Kidney (tissue), 22 donors: ENCODE measurements at places on chromosomes 12 and 14. TPM values are rescaled to one million over a fixed set of nuclear protein-coding genes. Genes with fewer than 3 reads are reported as not detected.
A peak's percentile ranks its signal among the peaks of the same experiment; 100 is the strongest.

Gene GPR132
- 4.2 TPM for total RNA-seq

Gene CCDC38
- total RNA-seq: 0.31 TPM

Gene OR6C2
- total RNA-seq: not detected

Gene GPRC5D
- 0.25 TPM for total RNA-seq

Gene AMIGO2
- 8.7 TPM for total RNA-seq

Gene PCK2
- 36.1 TPM for total RNA-seq

- H3K4me1 ChIP-seq: no peaks in the 10 kb centered on the region
- H3K36me3 ChIP-seq: no peaks in the 10 kb centered on the region
- no peak overlapping the region for H3K4me3 ChIP-seq
- no peak for DNase-seq
Observed at GRCh38 chr12:91194500-91194899, 11.9 kb upstream of the DCN start.

DNA sequence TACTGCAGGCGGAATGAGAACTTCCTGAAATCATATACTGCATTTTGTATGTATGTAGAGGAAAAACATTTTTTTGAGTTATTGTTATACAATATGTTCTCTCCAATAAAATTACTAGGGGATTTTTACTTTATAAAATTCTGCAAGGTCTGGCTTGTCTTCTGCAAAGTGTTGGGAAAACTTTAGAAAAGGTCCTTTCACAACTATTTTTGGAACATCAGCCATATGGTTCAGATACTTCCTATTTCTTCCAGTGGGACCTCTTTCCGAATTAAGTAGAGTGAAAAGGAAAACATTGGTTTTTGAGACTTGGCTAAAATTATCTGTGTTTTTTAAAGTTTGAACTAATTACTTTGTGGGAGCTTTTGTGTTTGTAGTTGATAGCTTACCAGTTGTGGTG is 52.7 kb downstream of the DAAM1 start:
- DNase-seq: no peak
- H3K4me1 ChIP-seq: peaks cover 4% of the 10 kb centered on the region
- no peak overlapping the region for H3K27ac ChIP-seq
- no peak overlapping the region for H3K4me3 ChIP-seq

DNA sequence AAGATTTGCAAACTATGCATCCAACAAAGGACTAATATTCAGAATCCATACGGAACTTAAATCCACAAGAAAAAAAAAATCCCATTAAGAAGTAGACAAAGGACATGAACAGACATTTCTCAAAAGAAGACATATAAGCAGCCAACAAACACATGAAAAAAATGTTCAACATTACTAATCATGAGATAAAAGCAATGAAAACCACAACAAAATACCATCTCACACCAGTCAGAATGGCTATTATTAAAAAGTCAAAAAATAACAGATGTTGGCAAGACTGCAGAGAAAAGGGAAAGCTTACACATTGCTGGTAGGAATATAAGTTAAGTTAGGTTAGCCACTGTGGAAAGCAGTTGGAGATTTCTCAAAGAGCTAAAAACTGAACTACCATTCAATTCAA is 16.2 kb downstream of the CDK17 start:
- H3K36me3 ChIP-seq: no peaks in the 10 kb centered on the region
- H3K27me3 ChIP-seq: no peaks in the 10 kb centered on the region
- no peak overlapping the region for H3K27ac ChIP-seq
- no peak for DNase-seq
- H3K4me3 ChIP-seq: no peak overlapping the region

DNA sequence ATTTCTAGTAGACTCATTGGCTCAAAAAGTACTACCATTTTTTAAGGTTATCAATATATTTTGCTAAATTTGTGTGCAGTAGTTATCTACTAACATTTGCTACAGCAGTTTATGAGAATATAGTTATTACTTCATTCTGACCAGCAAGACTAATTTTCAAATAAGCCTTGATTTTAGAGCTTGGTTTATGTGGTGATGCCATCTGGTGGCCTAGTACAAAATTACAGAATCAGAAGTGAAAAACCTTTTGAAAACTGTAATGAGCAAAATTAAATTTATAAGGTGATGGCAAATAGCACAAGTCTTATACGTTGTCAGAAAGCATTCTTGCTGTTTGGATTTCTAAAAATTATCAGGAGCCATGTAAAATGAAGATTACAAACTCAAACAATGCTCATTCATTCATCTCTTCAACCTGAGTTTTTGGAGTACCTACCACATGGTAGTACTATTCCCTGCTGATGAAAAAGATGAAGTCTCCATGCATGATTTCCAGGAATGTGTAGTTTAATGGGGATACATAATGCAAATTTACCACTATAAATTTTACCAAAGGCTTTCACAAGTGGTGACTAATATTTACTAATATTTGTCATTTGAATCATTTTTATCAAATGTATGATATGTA is 51.0 kb downstream of the MAGOHB start:
- no peaks in the 10 kb centered on the region for H3K36me3 ChIP-seq
- H3K27ac ChIP-seq: no peak overlapping the region
- H3K4me1 ChIP-seq: no peaks in the 10 kb centered on the region
- no peak for DNase-seq
- H3K4me3 ChIP-seq: no peak overlapping the region

- no peak overlapping the region for H3K4me3 ChIP-seq
- no peaks in the 10 kb centered on the region for H3K27me3 ChIP-seq
- DNase-seq: no peak
Observed at GRCh38 chr12:50517421-50518048, 12.8 kb downstream of the DIP2B start.

- H3K27me3 ChIP-seq: no peaks in the 10 kb centered on the region
- no peaks in the 10 kb centered on the region for H3K36me3 ChIP-seq
- no peak for DNase-seq
- H3K27ac ChIP-seq: no peak overlapping the region
- no peak overlapping the region for H3K4me3 ChIP-seq
Observed at GRCh38 chr12:3753544-3754284, 805 bp upstream of the CRACR2A start.

DNA sequence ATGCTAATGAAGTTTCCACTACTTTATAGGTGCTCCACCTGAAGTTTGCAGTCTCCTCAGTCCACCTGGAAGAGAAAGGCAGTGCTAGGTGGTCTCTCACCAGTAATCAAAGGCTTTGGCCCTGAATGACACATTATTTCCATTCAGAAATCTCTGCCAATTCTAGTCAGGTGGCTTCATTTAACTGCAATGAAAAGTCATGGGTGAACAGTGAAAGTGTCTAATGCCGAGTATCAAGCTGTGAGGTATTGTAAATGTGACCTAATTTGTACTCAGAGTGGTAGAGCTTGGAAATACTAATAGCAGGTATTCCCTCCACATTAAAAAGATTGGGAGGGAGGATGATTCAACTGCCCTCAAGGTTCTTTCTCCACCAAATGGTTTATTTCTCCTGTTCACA is 220.9 kb upstream of the LRFN5 start:
- H3K36me3 ChIP-seq: no peaks in the 10 kb centered on the region
- no peak overlapping the region for H3K4me3 ChIP-seq
- H3K4me1 ChIP-seq: no peaks in the 10 kb centered on the region

DNA sequence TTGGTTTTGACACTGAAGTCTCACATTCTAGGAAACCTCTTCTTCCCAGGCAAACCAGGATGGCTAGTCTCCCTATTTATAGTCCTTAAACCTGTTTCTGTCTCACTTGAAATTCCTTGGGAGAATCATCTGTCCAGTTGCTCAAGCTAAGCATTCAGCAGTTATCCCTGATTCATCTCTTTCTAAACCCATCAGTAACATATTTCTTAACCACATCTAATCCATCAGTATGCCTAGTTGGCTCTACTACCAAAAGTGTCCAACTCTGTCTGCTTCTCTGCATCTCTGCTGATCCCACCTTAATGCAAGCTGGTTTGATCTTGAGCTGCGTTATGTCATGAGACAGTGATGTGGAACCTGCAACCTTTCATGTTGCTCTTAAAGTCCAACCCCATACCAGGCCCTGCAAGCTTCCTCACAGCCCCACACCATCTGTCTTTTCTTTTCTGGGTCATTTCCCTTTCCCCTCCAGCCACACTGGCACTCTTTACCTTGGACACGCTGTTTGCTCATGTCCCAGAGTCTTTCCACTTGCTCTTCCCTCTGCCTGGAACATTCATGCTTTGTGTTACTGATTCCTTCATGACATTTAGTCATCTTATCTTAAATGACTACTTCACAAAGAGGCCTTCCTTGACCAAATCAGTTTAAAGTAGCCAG is 380.8 kb upstream of the RGS6 start:
- no peaks in the 10 kb centered on the region for H3K36me3 ChIP-seq
- no peak overlapping the region for H3K4me3 ChIP-seq
- DNase-seq: no peak
- H3K27me3 ChIP-seq: no peaks in the 10 kb centered on the region

- peak; percentile 87 for DNase-seq
- H3K27ac ChIP-seq: peak overlapping the region; percentile 81
- H3K4me3 ChIP-seq: no peak overlapping the region
- peaks cover 13% of the 10 kb centered on the region for H3K4me1 ChIP-seq
Observed at GRCh38 chr14:75310295-75311111, 31.9 kb downstream of the FOS start.

DNA sequence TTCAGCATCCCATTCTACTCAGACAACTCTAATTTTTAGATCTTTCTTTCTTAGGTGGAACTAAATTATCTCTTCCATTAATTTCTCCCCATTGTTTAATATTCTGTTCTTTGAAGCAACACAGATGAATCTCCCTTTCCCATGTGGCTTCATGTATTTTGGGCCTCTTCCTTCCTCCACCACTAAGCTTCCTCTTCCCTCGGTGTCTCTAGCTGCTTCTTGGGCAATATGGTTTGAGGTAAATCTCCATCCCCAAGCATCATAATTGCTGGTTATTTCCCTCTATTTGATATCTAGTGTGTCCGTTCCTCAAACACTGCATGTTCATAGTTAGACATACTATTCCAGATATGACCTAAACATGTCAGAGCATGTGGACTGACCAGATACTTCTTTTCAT is 119.2 kb downstream of the PELI2 start:
- no peaks in the 10 kb centered on the region for H3K27me3 ChIP-seq
- no peak overlapping the region for H3K4me3 ChIP-seq

DNA sequence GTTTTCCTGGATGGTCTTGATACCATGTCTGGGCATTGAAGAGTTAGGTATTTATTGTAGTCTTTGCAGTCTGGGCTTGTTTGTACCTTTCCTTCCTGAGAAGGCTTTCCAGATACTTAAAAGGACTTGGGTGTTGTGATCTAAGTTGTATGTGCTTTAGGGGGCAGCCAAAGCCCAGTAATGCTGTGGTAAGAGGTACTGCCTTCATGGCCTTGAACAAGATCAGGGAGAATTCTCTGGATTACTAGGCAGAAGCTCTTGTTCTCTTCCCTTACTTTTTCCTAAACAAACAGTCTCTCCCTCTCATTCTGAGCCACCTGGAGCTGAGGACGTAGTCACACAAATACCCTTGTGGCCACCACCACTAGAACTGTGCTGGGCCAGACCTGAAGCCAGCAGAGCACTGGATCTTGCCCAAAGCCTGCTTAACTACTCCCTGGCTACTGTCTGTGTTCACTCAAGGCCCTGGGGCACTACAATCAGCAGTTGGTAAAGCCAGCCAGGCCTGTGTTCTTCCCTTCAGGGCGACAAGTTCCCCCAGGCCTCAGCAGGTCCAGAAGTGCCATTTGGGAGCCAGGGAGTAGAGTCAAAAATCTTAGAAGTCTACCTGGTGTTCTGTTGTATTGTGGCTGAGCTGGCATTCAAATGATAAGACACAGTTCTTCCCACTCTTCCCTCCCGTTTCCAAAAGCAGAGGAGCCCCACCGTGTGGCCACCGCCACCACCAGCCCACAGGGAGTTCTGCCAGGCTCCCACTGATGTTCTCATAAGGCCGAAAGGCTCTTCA is 11.4 kb downstream of the PRORP start:
- no peaks in the 10 kb centered on the region for H3K27me3 ChIP-seq
- H3K36me3 ChIP-seq: no peaks in the 10 kb centered on the region
- H3K27ac ChIP-seq: no peak overlapping the region
- DNase-seq: no peak

- DNase-seq: peak; percentile 58
- H3K4me1 ChIP-seq: peaks cover 5% of the 10 kb centered on the region
Observed at GRCh38 chr12:12333407-12334366, 16.4 kb downstream of the MANSC1 start.

DNA sequence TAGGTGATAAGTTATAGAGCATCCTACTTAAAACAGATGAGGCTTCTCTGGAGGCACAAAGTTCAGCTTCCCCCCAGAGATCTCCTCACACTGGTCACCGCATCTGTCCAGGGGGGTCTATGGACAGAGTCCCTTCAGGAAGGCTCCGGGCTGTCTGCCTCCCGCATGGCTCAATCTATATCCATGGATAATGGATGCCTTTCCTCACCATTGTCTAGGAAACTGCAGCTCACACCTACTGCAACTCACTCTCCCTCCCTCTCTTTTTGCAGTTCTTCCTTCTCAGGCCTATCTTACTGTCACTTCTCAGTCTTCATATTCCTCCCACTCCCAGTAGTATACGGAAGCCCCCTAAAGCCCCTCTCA is 100.6 kb upstream of the BCL2L14 start:
- DNase-seq: no peak
- H3K4me3 ChIP-seq: no peak overlapping the region
- H3K4me1 ChIP-seq: no peaks in the 10 kb centered on the region

- no peaks in the 10 kb centered on the region for H3K27me3 ChIP-seq
- no peaks in the 10 kb centered on the region for H3K36me3 ChIP-seq
- H3K27ac ChIP-seq: no peak overlapping the region
- H3K4me3 ChIP-seq: no peak overlapping the region
- H3K4me1 ChIP-seq: no peaks in the 10 kb centered on the region
- DNase-seq: no peak
Observed at GRCh38 chr12:53113136-53113705, 9.9 kb downstream of the SOAT2 start.

- H3K4me3 ChIP-seq: no peak overlapping the region
- H3K27ac ChIP-seq: no peak overlapping the region
- no peaks in the 10 kb centered on the region for H3K36me3 ChIP-seq
- H3K4me1 ChIP-seq: no peaks in the 10 kb centered on the region
- DNase-seq: no peak
Observed at GRCh38 chr12:111316671-111317070, 52.2 kb downstream of the PHETA1 start.

- H3K4me1 ChIP-seq: no peaks in the 10 kb centered on the region
- H3K4me3 ChIP-seq: no peak overlapping the region
- H3K27ac ChIP-seq: no peak overlapping the region
- H3K36me3 ChIP-seq: no peaks in the 10 kb centered on the region
- H3K27me3 ChIP-seq: no peaks in the 10 kb centered on the region
Observed at GRCh38 chr14:26332966-26333365, 264.9 kb downstream of the NOVA1 start.

DNA sequence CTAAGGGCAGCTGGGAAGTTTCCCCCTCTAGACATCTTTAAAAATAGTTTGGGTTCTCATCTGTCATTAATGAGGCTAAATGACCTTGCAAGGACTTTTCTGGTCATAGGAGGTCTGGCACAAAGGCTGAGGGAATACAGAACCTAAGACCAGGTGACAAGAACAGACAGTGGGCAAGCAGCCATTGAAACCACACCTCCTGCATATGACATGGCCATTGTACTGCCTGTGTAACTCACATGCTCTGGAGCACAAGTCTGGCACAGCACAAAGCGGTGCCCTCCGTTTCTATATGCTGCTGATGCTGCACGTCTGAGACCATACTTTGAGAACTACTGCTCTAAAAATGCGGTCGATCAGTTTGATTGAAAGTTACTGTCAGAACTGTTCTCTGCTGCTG is 143.3 kb downstream of the APAF1 start:
- no peaks in the 10 kb centered on the region for H3K36me3 ChIP-seq
- H3K27ac ChIP-seq: no peak overlapping the region
- no peaks in the 10 kb centered on the region for H3K27me3 ChIP-seq
- no peaks in the 10 kb centered on the region for H3K4me1 ChIP-seq
- no peak overlapping the region for H3K4me3 ChIP-seq

- no peaks in the 10 kb centered on the region for H3K4me1 ChIP-seq
- H3K27ac ChIP-seq: no peak overlapping the region
- DNase-seq: no peak
- no peak overlapping the region for H3K4me3 ChIP-seq
- H3K27me3 ChIP-seq: no peaks in the 10 kb centered on the region
- H3K36me3 ChIP-seq: no peaks in the 10 kb centered on the region
Observed at GRCh38 chr14:56124327-56124726, 6.1 kb downstream of the PELI2 start.
